ENCODE measurements at places on chromosomes 6 and 20. TPM values are rescaled to one million over a fixed set of nuclear protein-coding genes. Genes with fewer than 3 reads are reported as not detected.

DNA sequence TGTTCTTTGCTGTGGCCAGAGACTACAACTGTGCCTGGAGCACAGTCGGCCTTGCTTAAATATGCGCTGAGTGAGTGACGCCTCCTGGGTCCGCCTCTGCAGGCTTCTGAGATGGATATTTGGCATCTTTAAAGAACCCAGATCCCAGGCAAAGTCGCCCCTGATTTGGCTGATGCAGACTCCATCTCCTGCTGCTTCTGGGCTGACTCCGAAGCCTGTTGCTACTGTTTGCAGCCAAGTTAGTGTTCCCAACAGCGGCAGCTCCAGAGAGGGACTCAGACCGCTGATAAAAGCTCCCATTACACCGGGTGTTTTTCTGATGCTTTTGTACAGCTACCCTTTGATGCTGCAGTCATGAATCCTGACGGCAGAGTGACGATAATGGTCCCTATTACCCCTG is 83.0 kb upstream of the SULF2 start:
- no peak for DNase-seq
- no peaks in the 10 kb centered on the region for H3K36me3 ChIP-seq
- no peaks in the 10 kb centered on the region for H3K4me1 ChIP-seq
- H3K27me3 ChIP-seq = peaks cover 21% of the 10 kb centered on the region
- H3K4me3 ChIP-seq = no peak overlapping the region

DNA sequence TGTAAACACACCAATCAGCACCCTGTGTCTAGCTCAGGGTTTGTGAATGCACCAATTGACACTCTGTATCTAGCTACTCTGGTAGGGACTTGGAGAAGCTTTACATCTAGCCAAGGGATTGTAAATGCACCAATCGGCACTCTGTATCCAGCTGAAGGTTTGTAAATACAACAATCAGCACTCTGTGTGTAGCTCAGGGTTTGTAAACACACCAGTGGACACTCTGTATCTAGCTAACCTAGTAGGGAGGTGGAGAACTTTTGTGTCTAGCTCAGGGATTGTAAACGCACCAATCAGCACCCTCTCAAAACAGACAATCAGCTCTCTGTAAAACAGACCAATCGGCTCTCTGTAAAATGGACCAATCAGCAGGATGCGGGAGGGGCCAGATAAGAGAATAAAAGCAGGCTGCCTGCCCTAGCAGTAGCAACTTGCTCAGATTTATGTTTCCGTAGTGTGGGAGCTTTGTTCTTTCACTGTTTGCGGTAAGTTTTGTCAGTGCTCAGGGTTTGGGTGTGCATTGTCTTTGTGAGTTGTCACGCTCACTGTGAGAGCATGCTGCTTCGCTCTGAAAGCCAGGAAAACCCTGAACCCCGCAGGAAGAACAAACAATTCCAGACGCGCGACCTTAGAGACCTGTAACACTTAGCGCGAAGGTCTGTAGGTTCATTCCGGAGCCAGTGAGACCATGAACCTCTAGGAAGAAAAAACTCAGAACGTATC is 37.0 kb downstream of the RIOK1 start:
- no peak overlapping the region for H3K27ac ChIP-seq
- H3K4me1 ChIP-seq = no peaks in the 10 kb centered on the region
- H3K4me3 ChIP-seq = no peak overlapping the region

- no peaks in the 10 kb centered on the region for H3K27me3 ChIP-seq
- no peak overlapping the region for H3K27ac ChIP-seq
- no peaks in the 10 kb centered on the region for H3K36me3 ChIP-seq
- H3K4me3 ChIP-seq = no peak overlapping the region
These were observed 174.0 kb downstream of the SYNE1 start for GRCh38 chr6:152463164-152463563.

- no peak overlapping the region for H3K4me3 ChIP-seq
- no peak overlapping the region for H3K27ac ChIP-seq
- peak; percentile 73 for DNase-seq
- no peaks in the 10 kb centered on the region for H3K36me3 ChIP-seq
- H3K27me3 ChIP-seq = no peaks in the 10 kb centered on the region
- H3K4me1 ChIP-seq = peaks cover 26% of the 10 kb centered on the region
These were observed 34.9 kb upstream of the THBS2 start for GRCh38 chr6:169288591-169288990.

DNA sequence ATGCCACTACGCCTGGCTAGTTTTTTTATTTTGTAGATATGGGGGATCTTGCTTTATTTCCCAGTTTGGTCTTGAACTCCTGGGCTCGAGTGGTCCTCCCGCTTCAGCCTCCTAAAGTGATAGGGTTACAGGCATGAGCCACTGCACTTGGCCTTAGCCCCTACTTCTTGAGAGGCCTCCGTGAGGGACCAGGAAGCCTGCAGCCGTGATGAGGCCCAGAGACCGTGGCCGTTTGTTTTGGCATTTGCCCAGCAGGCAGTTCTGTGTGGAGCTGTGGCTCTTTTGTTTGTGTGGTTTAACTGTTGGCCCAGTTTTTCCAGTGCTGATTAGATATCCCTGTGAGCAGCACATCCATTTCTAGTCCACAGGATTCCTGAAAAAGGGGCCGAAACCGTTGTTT is 39.8 kb downstream of the SRSF3 start:
- no peak overlapping the region for H3K27ac ChIP-seq
- no peak overlapping the region for H3K4me3 ChIP-seq
- peaks cover 7% of the 10 kb centered on the region for H3K4me1 ChIP-seq
- peak; percentile 89 for DNase-seq
- no peaks in the 10 kb centered on the region for H3K27me3 ChIP-seq

DNA sequence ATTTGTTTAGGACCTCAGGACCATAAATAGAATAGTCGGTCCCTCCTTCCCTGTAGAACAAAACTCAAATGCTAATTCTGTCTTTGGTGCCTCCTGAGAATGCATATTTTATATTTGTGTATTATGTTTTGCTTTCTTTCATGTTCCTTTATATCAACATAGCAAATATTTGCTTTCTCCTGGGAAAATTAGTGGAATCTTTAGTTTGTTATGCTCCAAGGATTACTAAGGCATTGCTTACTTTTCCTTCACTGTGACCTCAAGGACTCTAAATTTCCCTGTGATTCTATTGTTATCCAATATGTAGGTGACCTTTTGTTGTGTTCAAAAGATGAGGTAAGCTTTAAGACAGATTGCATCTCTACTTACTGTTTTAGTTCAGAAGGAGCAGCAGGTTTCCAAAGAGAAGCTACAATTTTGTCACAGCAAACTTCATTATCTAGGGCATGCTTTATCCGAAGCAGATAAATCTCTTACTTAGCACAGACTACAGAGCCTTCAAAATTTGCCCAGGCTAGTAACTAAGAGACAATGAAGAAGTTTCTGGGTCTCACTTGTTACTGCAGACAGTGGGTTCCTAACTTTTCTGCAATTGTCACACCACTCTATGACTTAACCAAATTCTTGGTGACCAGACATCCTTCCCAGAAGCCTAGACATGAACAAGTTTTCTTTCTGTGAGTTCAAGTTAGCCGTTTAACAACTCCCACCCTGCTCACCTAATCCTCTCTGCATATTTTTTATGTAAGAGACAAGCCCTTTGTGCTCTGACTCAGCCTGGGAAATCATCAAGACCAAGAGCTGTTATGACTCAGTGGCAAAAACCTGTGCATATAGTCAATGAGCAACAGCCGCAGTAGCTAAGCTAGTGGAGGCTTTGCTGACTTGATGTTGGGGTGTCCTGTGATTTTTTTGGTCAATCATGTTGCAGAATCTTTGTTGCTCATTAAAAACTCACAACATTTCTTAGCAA is 378.8 kb downstream of the QKI start:
- DNase-seq = peak; percentile 92
- peak overlapping the region; percentile 45 for H3K27ac ChIP-seq
- no peak overlapping the region for H3K4me3 ChIP-seq
- peaks cover 11% of the 10 kb centered on the region for H3K4me1 ChIP-seq

DNA sequence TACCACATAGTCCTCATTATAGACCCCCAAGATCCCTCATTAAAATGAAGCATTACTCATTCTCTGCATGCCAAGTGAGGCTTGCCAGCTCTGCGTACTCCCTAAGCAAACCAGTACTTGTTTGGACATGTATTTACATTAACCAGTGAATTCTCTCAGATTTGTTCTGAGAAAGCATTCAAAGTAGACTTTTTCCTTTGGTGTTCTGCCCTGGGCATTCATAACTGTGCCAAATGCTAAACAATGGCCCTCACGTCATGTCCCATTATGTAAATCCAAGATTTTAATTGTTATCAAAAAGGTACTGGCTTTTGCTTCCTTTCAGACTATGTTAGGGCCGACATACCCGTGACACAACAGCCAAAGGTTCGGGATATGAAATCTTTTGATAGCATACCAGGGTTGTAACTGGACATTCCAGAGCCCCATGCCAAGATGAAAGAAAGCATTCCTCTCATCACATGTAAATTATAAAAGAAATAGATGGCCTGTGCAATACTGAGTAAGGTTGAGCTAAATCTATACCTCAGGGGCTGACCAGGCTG is 164.2 kb downstream of the ADAT2 start:
- peaks cover 13% of the 10 kb centered on the region for H3K4me1 ChIP-seq
- peak overlapping the region; percentile 70 for H3K27ac ChIP-seq
- H3K4me3 ChIP-seq = no peak overlapping the region
- H3K27me3 ChIP-seq = no peaks in the 10 kb centered on the region
- no peaks in the 10 kb centered on the region for H3K36me3 ChIP-seq

- H3K27me3 ChIP-seq = no peaks in the 10 kb centered on the region
- no peaks in the 10 kb centered on the region for H3K36me3 ChIP-seq
These were observed 96.9 kb downstream of the JPH2 start for GRCh38 chr20:44089987-44090674.

DNA sequence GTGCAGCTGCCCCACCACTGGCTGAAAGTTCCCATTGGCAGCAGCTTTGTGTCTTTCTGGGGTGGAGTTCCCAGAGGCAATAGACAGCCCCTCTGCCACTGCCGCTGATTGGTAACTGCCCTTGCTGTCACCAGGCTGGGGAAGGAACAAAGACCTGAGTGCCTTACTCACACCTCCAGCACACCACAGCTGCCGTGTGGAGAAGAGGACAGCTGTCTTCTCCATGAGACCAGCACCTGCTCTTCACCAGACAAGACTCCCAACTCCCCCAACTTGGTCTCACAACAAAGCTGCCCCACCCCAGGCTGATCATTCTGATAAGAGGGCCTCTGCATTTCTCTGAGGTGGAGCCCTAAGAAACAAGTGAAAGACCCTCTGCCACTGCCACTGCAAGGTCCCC is 39.7 kb upstream of the PTCHD4 start:
- H3K4me1 ChIP-seq = no peaks in the 10 kb centered on the region
- no peaks in the 10 kb centered on the region for H3K36me3 ChIP-seq
- H3K27me3 ChIP-seq = no peaks in the 10 kb centered on the region
- no peak overlapping the region for H3K4me3 ChIP-seq
- DNase-seq = no peak

DNA sequence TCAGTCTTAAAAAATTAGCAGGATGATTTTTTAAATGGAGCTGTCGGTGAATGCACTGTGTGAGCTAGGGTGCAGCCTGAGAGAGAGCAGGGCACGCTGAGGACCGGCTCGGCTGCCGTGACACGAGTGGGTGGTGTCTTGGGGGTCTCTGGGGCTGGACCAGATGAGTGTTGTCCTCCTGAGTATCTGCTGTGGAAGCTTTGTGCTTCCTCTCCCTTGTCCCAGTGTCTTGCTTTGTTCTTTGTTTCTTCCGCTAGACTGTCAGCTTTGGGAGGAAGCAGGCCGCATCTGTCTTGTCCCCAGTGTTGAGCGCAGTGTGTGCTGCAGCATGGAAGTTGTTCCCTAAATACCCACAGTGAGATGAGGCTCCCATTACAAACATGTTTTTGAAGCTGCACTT is 89.4 kb downstream of the RTN4IP1 start:
- H3K4me1 ChIP-seq = no peaks in the 10 kb centered on the region
- no peaks in the 10 kb centered on the region for H3K36me3 ChIP-seq
- no peak overlapping the region for H3K4me3 ChIP-seq
- no peaks in the 10 kb centered on the region for H3K27me3 ChIP-seq

DNA sequence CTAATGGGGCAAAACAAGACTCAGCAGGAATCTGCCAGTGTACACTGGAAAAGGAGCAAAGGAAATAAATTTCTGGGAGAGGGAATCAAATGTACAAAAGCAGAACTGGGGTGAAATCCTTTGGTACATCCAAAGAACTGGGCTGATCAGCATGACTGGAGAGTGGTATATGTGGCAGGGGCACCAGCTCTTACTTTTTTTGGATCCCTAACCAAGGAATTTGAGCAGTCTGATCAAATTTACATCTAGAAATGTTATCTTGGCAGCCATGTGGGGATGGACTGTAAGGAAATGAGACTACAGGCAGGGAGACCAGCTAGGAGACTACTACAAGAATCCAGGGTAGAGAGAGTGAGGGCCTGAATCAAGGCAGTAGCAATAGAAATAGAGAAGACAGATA is 1.2 kb upstream of the ZSCAN31 start:
- peaks cover 14% of the 10 kb centered on the region for H3K4me1 ChIP-seq
- no peak overlapping the region for H3K27ac ChIP-seq
- peak overlapping the region; percentile 80 for H3K4me3 ChIP-seq
- H3K27me3 ChIP-seq = no peaks in the 10 kb centered on the region
- H3K36me3 ChIP-seq = no peaks in the 10 kb centered on the region
- DNase-seq = no peak

GRCh38 chr6:125950293-125950692 is 6.3 kb upstream of the HINT3 start:
- H3K36me3 ChIP-seq = no peaks in the 10 kb centered on the region
- peaks cover 2% of the 10 kb centered on the region for H3K27me3 ChIP-seq
- H3K4me1 ChIP-seq = peaks cover 19% of the 10 kb centered on the region
- no peak overlapping the region for H3K4me3 ChIP-seq
- no peak overlapping the region for H3K27ac ChIP-seq

DNA sequence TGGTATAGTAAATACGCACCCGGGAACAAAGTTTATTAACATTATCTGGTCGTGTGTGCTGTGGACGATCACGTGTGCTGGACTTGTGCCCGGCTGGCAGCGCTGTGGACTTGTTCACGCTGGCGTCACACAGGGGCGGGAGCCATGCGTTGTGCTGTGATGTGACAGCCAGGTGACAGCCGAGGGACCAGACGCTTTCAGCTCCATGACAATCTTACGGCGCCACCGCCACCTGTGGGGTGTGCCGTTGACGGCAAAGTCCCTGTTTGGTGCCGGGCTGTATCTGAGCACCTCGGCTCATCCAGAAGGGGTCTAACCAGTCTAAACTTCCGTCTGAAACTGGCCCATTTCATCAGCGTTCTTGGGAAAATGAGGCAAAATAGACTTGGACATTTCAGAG is 25.2 kb downstream of the DLL1 start:
- H3K4me3 ChIP-seq = no peak overlapping the region
- no peak overlapping the region for H3K27ac ChIP-seq
- no peaks in the 10 kb centered on the region for H3K27me3 ChIP-seq
- H3K36me3 ChIP-seq = no peaks in the 10 kb centered on the region
- no peak for DNase-seq
- H3K4me1 ChIP-seq = no peaks in the 10 kb centered on the region

The CEP250 gene
- total RNA-seq = 81.2 TPM

The CRYBG1 gene
- total RNA-seq = 1.4 TPM

The ZSWIM3 gene
- total RNA-seq = 4.7 TPM

The CEP162 gene
- 6.9 TPM for total RNA-seq

The VGLL2 gene
- total RNA-seq = 1.7 TPM

The GGTLC1 gene
- total RNA-seq = not detected

The SLC17A9 gene
- 12.4 TPM for total RNA-seq

All from astrocyte (in vitro differentiated cells and primary cell).